ENCODE measurements at places on chromosomes 7 and 10.

- DNase-seq: no peak
These were observed 54.4 kb downstream of the ZNF277 start for GRCh38 chr7:112260911-112261310.

DNA sequence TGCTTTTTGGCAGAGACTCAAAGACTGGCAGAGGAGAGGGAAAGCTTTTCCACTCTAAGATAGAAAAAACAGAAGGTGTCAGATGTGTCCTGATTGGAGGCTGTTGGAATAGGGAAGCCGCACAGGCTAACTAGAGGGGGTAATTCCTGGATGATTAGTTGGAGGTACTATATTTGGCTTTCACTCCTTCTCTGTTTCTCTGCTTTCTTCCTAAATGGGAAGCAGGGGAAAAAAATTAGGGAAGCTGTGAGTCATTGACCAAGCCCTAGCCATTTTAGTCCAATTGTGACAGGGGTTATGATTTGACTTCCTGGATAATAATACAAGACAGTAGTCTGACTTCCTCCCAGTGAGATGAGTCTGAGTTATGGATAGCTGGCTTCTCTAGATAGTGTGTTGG lies 475.2 kb upstream of the CELF2 start:
- DNase-seq: no peak

- DNase-seq: no peak
These were observed 14.2 kb downstream of the DNAJC9 start for GRCh38 chr10:73232887-73233286.

DNA sequence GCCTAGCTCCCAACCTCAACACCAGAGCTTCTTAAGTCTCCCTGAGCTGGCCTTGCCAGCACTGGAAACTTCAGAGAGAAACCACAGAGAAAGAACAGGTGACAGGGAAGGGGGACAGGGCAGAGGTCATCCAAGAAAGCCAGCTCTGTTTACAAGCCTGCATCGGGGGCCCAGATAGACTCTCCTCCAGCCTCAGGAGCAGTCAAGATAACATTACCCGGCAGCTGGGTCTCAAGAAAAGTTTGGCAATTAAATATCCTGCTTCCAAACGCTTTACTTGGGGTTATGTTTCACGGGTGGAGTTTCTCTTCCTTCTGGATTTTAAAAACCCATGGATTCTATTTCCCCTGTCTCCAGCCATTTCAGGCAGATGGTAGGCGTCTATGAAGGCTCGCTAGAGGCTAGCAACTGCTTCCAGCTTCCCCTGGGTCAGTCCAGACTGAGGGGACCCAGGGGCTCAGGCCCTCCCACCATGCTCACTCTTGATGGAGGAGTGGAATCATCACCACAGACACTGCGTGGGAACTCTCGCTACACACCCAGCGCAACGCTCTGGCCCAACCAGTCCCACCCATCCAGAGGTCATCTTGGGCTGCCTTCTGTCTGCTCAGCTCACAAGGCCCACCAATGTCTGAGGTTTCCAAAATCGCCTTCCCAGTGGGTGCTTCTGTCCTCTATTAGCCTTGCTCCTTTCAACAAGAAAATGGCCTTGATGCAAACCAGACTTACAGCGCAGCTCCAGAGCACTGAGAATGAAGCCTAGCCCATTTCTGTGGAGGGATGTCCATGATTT lies 48.8 kb downstream of the SH3PXD2A start:
- DNase-seq: no peak

GRCh38 chr10:29881336-29881771 lies 178.0 kb downstream of the JCAD start:
- no peak for DNase-seq

DNA sequence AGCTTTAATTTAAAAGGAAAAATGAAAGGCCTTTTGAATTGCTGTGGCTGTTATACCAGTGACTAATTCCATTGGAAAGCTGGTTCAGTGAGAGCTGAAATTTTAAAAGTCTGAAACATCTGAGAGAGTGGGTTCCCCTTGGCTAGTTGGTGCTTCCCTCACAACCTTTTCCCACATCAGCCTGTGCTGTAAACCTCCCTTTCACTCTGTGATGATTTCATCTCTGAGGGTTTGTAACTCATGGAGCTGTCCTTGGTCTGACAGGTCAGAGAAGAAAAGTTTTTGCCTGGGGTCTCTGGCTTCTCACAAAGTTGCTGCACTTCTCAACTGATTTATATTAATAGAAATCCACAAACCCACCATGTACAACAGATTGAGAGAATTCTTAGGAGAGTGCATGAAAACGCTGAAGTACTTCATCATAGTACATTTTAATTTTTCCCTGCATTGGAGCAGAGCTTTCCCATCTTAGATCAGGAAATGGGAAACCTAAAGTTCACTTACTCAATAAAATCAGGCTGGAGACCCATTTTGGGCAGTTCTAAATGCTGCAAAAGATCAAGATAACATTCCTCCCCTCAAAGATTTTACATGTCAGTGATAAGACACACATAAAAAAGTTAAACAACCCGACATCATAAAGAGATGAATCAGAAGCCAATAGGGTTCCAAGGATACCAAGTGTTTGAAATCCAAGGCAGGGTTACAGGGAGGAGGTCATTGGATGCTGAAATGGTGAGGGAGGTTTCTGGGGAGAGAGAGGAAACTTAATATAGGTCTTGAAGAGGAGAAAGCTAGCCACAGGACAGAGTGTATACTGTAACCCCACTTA lies 157.0 kb upstream of the MKLN1 start:
- no peak for DNase-seq

DNA sequence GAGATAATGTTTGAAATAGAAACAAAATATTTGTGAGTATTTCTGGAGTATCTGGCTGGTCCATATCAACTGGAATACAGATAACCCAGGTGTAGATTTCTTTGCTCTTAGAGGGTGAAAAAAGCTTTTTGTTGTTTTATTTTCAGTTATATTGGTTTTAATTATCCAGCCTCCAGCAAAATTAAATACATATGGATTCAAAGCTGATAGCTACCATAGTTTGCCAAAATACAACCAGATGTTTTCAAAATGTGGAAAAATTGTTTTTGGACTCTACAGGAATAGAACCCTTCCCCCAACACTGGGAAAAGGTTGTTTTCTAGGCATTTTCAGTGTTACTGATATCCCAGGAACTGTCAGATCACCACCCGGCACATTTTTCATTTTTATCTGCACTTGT lies 30.1 kb downstream of the LRRC17 start:
- no peak for DNase-seq

GRCh38 chr10:121648493-121648892 lies 50.2 kb upstream of the FGFR2 start:
- DNase-seq: no peak

GRCh38 chr10:99929360-99929759 lies 80.4 kb downstream of the DNMBP start:
- no peak for DNase-seq

DNA sequence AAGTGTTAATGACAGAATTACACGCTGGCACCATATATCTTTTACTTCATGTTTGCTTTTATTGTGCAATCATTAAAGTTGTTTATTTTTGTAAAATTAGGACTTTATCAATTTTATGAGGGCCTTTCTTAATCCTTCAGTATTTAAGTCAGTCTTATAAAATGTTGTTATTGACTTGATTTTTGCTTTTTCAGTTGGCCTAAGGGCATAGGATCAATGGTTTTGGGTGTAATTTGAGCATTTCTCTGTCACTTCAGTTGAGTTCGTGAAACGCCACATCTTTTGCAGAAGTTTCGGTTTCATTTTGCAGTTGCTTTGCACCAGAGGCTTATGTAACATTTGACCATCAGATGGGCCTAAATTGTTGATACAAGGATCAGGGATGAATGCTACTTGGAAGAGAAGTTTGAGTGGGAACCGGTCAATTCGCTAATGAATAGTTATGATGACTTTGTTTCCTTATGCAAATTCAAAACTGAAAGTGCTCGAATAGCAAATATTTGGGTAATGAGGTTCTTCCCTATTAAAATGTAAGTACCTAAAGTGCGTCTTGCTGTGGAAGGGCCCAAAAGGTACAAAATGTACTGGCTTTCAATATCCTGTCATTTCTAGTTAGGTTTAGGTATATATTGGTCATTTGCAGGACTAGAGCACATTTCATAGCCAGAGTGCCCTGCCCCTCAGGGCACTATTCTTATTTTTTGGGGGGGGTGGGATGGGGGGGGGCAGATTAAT lies 340.9 kb downstream of the LRMDA start:
- DNase-seq: no peak

GRCh38 chr10:8158193-8159071 lies 103.9 kb downstream of the GATA3 start:
- DNase-seq: no peak

- DNase-seq: no peak
These were observed 34.8 kb upstream of the SLC26A5 start for GRCh38 chr7:103480771-103481170.

GRCh38 chr10:49605939-49606509 lies 4.1 kb upstream of the SLC18A3 start:
- no peak for DNase-seq

GRCh38 chr10:103720328-103720963 lies 134.9 kb downstream of the SH3PXD2A start:
- DNase-seq: no peak

DNA sequence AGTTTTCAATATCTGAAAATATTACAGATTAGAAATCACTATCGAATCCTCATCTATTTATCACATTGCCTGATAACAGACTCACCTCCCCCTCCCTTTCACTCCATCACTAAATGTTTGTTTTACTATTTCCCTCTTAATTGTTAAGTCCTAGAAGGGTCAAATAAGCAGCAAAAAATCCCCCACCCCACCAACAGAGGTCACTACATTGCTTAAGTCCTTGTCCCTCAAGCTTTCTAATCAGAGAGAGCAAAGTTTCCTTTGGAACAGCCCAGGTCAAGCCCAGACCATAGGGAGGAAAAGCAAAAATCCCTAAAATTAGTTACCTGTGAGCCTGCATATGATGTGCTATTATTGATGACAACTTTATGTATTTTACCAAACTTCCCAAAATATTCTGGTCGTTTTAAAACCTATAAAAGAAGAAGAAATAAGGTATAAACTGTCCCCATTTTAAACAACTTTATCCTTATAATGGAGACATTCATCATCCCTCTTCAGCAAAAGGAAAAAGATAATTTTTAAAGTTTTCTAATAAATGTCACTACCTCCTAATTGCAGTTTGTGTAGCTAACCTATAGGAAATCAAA lies 95.0 kb downstream of the CNOT4 start:
- DNase-seq: peak; percentile 7

GRCh38 chr7:41247143-41247865 lies 455.6 kb downstream of the INHBA start:
- no peak for DNase-seq

DNA sequence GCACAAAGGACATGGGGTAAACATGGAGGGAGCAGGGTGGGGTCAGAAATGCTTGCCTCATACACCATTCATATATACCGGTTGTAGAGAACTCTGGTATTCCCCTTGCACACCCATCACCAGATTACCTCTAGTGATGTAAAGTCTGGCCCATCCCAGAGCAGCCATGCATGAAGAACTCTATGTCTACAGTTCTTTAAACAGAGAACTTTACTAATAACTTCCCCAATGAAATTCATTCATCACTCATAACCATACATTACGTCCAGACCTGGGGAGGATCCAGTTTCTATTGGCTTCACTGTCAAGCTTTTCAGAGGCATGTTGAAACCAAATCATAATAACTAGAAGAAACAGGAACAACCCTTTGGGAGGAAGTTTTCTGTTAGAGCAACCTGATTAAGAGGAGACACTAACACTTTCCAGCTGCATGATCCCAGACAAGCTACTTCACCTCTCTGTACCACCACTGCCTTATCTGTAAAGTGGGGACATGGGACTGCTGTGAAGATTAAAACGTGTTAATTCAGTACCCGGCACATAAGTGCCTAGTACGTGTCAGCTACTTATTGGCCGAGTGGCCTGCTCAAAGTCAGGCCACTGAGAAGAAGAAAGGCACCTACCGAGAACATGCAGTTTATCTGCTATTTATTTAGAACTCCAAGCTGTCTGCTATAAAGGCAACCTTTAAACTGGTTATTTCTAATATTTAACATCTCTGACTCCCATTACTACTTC lies 59.7 kb downstream of the IGF2BP3 start:
- DNase-seq: no peak

DNA sequence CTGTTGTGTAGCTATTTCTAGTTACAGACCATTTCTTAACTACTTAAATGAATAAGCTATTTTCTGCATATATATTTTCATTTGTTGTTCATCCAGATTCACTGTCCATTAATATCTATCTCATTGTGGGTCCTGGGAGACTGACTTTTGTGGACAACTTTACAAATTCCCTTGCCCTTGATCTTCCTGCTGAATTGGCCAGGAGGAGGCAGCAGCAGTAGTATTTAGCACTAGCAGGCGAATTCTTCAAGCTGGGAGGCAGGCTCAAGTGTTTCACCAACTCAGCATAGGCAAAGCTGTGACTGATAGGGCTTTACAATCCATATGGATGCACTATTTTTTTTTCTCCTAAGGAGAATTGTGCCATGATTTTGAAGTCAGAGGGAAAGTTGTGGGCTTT lies 461.0 kb upstream of the NRG3 start:
- no peak for DNase-seq

GRCh38 chr10:16271571-16271970 lies 165.2 kb upstream of the PTER start:
- DNase-seq: no peak

- DNase-seq: no peak
These were observed 36.2 kb downstream of the TOMM7 start for GRCh38 chr7:22786290-22786932.

DNA sequence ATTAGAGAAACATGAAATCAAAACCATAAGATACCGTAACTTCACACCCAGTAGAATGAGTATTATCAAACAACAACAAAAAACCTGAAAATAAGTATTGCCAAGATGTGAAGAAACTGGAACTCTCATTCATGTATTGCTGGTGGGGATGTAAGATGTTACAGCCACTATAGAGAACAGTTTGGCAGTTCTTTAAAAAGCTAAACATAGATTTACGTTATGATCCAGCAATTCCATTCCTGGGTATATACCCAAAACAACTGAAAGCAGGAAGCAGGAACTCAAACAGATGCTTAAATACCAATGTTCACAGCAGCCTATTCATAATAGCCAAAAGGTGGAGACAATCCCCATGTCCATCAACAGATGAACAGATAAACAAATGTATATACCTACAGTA lies 72.5 kb downstream of the NT5C2 start:
- DNase-seq: no peak

GRCh38 chr10:32471232-32471631 lies 25.3 kb downstream of the CCDC7 start:
- no peak for DNase-seq

Data from NCI-H2107 (cell line).